Renal pelvis (tissue), 12 donors: ENCODE measurements at places on chromosomes 3 and 15.

DNA sequence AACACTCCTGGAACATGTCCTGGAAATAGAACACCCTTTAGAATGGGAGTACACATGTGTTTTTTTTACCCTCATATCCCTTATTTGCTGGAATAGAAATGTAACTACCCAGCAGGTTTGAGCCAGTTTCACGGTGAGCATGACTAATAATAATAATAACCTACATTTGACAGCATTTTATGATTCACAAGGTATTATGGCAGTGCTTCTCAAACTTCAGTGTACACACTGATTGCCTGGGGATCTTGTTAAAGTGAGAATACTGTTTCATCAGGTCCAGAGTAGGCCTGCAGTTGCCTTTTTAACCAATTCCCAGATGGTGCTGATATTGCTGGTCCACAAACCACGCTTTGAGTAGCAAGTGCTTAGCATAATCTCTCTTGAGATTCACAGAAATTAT, 63.9 kb downstream of the NFKBIZ start:
- DNase-seq = no peak

DNA sequence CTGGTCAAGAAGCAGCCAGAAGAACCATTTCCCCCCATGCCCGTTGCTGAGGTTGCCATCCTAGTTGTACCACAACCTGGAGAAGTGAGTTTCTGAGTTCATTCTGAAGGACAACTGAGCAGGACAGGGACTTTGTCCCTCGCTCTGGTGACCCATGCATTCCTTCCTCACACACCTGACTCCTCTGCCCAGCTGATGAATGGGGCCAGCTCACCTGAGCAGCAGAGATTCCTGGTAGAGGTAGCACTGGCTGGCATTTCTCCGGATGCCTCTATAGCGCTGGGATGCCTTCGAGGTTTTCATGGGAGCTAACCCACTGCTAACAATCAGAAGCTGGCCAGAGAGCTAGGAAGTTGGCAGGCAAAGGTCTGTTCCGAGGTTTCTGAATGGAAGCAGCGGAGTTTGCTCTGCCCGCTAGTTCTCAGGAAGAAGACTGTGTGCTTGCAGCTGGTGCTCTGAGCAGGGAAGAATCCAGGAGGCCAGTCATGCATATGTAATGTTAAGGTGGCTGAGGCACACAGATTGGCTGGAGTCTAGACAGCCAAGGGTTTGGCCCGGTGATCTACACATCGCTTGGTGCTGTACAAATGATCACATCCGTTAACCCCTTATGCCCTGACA, at the start of gene TMC3:
TSS of gene TMC3 (minus strand) at position 439 of the 621 bp plus-strand sequence. CDS start at position 303, 136 bp downstream.
- DNase-seq = no peak

- no peak for DNase-seq
These were observed 34.6 kb downstream of the MYO5C start for GRCh38 chr15:52261026-52261425.

GRCh38 chr3:116432795-116433194, 12.5 kb downstream of the LSAMP start:
- no peak for DNase-seq

DNA sequence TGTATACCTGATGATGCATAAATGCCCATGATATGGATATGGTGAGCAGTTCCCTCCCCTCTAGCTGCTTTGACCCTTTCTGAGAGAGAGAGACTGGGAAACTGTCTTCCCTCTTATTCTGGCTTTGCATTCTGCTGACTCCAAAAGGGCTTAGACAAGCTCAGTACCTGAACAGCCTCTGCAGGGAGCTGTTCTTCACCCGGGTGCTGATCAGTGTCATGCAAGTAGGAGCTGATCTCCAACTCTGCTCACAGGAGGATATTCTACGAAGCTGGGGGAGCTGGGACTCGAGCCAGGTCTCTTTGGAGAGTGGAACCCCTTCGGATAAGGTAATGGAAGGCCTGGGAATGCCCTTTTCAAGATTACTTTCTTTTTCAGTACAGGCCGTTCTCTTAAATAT, 237.1 kb downstream of the RYR3 start:
- DNase-seq = peak; percentile 79

GRCh38 chr3:22349215-22349851, 598.3 kb upstream of the ZNF385D start:
- DNase-seq = no peak

DNA sequence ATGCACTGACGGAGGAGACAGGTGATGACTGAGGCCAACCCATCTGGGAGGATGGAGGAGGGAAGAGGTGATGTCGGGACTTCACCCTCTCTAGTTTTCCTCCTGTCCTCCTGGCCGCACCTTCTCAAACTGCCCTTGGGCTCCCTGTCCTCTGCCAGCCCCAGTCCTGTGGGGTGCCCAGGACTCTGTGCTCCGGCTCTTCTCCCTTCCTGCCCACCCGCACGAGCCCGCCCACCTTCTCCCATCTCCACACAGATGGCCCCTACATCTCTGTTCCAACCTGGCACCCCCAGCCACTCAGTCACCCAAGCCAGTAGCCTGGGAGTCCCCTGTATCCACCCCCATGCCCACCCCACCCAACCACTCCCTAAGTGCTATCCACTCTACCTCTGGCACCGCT, 206.7 kb upstream of the LINGO1 start:
- no peak for DNase-seq

- no peak for DNase-seq
These were observed 37.8 kb upstream of the GOLGA6L2 start for GRCh38 chr15:23484870-23485269.

DNA sequence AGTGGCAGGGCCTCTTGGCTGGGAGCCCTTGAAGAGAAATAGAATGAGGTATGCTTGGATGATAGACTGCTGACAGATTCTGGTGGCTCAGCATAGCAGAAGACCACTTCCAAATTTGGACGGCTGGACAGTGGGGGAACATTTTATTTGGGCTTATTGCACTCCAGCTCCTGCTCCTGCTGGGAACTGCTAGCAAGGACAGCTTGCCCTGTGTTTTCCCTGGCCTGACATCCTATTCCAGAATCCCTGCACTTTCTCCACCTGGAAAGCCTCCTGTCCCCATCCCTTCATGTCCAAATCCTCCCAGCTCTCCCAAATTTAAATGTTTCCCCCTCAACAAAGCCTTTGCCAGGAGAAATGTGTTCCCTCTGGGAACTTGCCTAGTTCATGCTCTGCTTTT, 9.8 kb upstream of the COLQ start:
- no peak for DNase-seq

DNA sequence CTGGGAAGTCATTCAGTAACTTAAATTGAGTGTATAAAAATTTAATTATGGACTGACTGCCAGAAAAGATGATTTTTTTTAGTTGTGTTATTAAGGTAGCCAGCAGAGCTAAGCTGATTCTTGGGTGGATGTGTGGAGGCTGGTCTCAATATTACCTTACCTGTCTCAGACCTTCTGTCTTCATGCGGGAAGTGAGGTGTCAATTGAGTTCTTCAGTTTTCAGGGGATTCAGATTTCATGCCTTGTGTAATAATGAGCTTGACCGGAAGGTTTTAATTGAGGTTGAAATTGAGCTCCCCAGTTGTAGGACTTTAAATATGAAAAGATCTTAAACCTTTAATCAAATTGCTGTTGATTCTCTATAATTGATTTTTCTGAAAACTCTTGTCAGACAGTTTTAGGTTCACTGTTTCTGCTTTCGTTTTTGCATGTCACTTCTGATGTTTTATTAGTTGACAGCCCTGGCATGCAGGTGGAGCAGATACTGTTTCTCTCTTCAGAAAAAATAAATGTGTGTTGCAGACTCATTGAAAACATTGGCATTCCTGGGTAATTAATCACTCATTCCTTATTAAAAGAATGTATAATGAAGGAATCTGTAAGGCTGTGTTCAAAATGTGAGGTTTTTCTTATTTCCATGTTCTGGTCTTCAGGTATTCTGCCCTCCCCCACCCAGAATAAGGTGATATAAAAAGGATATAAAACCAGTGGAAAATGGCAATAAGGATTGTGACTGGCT, 54.5 kb downstream of the PSMD6 start:
- no peak for DNase-seq

DNA sequence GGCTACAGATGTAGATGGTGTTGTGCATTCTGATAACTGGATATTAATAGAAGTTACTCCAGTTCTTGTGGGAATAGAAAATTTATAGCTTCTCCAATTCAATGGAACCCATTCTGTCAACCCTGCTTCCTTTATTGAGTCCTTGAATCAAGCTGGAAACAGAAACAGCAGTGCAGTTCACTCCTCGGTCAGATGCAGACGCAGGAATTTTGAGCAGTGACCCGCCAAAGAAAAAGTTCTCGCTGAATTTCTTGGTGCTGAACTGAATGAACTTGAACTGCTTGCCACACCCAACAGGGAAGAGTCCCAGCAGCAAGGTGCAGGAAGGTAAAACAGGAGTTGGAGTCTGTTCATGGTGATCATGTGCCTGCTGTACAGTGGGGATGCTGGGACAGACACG, 10.3 kb downstream of the HRH1 start:
- DNase-seq = peak; percentile 27

DNA sequence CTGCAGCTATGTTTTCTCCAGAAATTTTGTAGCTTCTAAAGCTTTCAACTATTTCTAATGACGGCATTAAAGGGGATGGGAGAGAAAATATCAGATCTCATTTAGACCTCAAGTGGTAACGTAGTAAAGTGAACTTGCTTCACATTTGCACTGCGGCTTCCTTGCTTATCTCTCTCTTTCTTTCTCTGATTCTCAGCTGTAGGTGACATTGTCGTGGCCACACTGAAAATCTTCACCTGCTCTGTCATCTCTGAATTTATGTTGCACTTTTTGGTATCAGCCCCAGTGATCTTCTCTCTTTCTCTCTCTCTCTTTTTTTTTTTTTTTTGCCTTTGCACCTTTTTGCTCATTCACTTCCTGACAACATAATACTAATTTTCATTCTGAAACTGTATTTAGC, 254.1 kb upstream of the SATB1 start:
- DNase-seq = no peak

- DNase-seq = no peak
These were observed 259.6 kb downstream of the TUSC7 start for GRCh38 chr3:116969135-116969534.

- DNase-seq = peak; percentile 31
These were observed 64.9 kb upstream of the RAD18 start for GRCh38 chr3:9028134-9028533.

DNA sequence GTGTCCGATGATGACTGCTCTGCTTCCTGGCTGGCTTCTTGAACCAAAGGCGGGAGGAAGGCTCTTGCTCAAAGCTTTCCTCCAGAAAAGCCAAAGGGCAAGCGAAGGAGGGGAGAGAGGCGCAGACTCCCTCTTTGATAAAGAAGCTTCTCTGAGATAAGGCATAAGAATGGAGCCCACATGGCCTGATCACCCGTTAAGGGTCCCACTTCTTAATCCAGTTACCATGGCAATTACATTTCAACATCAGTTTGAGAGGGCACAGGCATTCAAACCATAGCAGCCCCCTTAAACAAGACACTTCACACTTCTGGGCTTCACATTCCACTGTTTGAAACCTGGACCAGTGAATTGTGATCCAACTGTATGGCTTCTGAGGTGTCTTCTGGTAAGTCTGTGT, 8.0 kb downstream of the ABHD17C start:
- no peak for DNase-seq

DNA sequence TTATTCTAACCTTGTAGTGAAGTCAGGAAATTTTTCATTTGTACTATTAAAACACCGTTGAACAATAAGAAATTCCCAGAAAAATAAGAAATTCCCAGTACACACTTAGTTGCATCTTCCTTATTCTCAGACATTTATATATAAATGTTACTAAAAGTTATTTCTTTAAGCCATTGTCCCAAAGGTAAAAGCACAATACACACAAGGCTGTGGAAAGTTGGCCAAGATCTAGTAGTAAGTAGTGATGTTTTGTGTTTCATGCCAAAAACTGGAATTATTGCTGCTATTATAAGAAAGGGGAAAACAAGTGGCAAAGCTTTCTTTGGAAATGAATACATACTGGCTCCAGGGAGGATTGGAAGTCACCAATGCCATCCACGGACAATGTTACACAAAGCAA, 802.5 kb upstream of the DPPA4 start:
- DNase-seq = no peak

- no peak for DNase-seq
These were observed 3.3 kb downstream of the AMIGO3 start for GRCh38 chr3:49716169-49716568.
